ENCODE measurements at places on chromosomes 7 and 10. TPM values are rescaled to one million over a fixed set of nuclear protein-coding genes. Genes with fewer than 3 reads are reported as not detected.
A peak's percentile ranks its signal among the peaks of the same experiment; 100 is the strongest.

Gene TMEM270
- not detected for total RNA-seq

Gene IDI2
- total RNA-seq, result not detected

DNA sequence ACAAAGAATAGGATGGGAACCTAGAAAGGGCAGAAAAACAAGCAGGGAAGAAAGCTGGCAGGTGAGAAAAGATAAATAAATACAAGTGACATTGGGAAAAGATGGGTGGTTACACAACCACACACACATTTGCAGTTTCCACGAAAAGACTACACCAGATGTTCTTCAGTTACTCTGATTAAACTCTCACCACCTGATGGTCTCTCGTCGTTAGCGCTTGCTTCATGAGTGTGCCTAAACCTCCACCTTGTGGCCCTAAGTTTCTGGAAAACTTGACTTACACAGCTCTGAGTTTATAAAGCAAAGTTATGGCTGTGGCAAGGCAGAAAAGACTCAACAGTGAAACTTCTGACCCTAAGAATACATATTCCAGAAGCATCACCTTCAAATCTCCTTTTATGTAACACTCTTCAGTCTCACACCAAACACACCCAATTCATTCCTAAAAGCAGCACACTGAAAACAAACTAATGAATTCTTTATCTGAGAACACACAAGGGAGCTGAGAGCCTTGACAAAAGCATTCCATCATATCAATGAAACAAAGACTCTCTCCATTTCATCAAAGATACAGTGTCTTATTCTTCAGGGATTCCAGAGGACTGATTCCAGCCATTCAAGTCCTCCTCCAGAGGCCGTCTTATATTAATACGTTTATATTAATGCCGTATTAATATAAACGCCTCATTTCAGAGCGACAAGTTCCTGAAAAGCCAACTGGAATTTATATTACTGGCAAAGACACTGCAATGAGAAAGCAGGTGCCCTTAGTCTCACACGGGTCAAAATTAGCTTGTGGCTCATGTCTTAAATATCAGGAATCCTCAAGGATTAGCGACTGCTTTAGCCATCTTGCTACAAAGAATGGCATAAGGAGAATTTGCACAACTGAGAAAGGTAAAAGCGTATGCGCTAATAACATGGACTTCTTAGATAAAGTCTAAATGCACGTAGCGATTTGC, 77.6 kb downstream of the RNF216 start:
- no peak for DNase-seq

Gene MAP3K8
- total RNA-seq, result 3.5 TPM

DNA sequence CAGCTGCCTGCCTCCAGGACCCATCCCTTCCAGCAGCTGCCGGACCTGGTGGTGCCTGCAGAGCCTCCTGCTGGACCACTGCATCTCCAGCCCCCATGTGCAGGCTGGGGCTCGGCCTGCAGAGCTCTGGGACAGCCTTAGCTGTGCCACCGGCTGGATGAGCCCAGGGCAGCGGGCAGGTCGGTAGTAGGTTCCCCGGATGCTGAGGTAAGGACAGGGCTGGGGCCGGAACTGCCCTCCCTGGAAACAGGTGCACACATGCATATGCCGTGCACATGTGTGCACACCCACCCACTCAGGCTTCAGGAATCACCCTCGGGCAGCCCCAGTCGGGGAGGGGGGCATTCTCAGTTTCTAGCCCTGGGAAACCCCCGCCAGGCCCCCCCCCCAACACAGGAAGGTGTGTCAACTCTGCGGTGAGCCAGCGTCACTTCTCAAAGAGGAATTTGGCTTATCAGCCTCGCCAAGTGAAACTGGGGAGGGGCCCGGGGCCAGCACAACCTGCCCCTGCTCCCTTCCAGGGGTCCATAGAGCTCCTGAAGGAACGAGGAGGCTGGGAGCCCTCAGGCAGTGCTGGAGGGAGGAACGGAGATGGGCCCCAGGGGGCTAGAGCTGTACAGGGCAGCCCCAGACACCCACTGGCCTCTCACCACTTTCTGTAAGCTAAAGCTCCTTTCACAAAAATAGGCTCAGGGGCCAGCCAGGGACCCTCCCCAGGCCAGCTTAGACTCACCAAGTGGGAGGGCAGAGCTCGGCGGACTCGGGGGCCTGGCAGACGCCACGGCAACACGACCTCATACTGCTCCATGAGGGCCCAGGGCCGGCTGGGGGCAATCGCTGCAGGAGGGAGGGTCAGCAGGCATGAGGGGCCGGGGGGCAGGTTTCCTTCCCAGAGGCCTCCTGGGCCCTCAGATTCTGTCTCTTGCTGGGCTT, 1.7 kb downstream of the ADAM8 start:
- peak; percentile 77 for DNase-seq

DNA sequence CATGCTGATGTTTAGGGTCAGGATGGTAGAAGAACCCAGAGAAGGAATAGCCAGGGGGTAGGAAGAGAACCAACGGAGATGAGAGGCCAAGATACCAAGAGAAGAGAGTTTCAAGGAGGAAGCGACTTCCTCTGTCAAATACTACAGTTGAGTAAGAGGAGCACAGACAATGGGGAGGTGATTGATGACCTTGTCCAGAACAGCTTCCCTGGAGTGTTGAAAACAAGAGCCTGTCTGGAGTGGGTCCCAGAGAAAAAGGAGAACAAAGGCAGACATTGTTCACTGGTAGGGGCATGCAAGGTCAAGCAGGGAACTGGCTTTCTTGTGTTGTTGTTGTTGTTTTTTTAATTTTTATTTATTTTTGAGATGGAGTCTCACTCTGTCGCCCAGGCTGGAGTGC, 9.6 kb upstream of the TRIM56 start:
- DNase-seq, result no peak

Gene SPDYE2B
- total RNA-seq, result not detected

Gene TMEM236
- total RNA-seq, result 0.08 TPM

All from T-cell (primary cell).